ENCODE measurements at places on chromosomes 2 and 18. TPM values are rescaled to one million over a fixed set of nuclear protein-coding genes. Genes with fewer than 3 reads are reported as not detected.

DNA sequence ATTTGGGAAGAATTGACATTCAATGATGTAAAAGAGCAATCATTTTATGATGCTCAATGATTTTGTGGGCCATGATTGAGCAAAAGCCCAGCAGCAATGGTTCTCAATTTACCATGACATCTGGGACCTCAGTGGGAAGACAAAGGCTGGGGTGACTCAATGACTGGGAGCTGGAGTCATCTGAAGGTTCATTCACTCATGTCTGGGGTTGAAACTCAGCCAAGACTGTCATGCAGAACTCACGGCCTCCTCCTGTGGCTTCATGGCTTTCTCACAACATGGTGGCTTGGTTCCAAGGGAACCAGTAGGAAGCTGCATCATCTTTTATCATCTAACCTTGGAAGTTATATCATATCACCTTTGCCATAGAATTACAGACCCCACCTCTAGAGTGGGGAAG is 45.1 kb upstream of the CD226 start:
- DNase-seq, result no peak

Gene ACVR1C
- 1.3 TPM for total RNA-seq

Gene PPP1R7
- 35.1 TPM for total RNA-seq

DNA sequence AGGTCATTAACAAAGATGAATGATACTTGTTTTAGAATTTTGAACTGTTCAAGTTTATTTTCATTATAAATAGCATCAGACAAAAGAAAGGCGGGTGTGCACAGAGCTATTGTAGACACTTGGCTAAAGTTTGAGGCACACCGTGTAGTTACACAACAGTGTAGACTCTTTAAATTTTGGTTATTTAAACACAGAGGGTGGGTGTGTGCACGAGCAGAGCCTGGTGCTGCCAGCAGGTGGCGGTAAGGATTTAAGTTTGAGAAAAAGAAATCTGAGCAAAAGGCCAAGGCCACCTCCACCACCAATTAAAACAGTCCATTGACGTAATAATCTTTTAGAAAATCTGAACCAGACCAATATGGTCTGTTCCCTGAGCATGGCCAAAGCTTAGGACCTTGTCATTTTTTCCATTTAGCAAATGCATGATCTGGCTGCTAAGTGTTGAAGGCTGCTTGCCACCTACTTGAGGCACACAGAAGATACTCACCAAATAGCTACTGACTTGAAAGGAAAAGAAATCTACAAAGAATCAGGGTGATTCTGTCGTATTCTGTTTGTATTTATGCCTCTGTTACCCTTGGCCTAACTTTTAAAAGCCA is 14.3 kb downstream of the COPS7B start:
- DNase-seq, result no peak

GRCh38 chr2:197877038-197877437 is 72.6 kb downstream of the PLCL1 start:
- no peak for DNase-seq

GRCh38 chr2:144012304-144012703 is 507.6 kb downstream of the ZEB2 start:
- no peak for DNase-seq

DNA sequence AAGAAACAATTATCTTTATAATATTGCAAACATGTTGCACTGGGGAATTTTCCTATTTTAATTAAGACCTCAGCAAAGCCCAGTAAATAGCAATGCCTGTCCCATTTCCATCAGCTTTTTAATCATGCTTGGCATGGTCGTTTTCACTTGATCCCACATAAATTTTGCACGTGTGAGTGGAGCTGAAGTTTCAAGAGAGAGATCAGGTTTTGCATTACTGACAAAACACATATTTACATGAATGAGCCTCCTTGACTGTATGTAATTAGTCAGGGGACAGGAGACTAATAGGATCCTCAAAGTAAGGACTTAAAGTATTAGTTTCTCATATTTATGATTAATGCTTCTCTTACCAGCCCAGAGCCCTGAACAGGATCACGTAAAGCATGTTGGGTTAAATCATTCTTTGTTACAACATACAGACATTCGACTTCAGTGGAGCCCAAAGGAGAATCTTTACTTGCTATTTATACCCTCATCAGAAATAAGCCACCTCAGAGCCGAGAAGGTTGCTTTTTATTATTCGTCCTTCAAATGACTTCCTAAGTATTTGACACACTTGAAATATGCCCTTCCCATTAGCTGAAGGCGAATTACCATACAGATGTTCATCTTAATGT is 711.3 kb downstream of the GALR1 start:
- DNase-seq, result no peak

Gene ANKRD30BL
- total RNA-seq, result 1.4 TPM

- DNase-seq, result no peak
Measured at GRCh38 chr2:96898135-96898505, 28.2 kb upstream of the SEMA4C start.

Gene STPG4
- not detected for total RNA-seq

DNA sequence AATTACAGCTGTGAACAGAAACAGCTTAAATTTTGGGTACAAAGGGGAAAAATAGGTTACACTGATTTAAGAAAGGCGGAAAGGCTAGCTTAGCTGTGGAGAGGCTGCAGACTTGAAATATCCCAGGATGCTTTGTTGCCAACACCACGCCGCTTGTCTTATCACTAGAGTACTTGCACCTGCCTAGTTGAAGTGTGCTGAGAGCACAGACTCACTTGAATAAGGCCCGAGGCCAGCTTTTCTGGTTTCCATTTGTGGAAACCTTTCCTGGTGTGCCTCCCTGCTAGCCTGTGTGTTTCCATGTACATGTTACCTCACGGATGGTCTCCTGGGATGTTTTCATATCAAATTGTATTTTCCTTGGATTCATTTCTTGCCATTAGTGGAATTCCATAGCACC is 3.2 kb downstream of the CABLES1 start:
- DNase-seq, result no peak

- DNase-seq, result no peak
Measured at GRCh38 chr2:174788291-174788929, 24.1 kb upstream of the CHRNA1 start.

Gene LNPK
- 29.6 TPM for total RNA-seq

- no peak for DNase-seq
Measured at GRCh38 chr2:189954989-189955388, 107.5 kb downstream of the MSTN start.

Gene AQP12B
- not detected for total RNA-seq

GRCh38 chr18:10530852-10531251 is 5.0 kb downstream of the NAPG start:
- no peak for DNase-seq

GRCh38 chr2:68738906-68739594 is 4.4 kb downstream of the ARHGAP25 start:
- DNase-seq, result no peak

DNA sequence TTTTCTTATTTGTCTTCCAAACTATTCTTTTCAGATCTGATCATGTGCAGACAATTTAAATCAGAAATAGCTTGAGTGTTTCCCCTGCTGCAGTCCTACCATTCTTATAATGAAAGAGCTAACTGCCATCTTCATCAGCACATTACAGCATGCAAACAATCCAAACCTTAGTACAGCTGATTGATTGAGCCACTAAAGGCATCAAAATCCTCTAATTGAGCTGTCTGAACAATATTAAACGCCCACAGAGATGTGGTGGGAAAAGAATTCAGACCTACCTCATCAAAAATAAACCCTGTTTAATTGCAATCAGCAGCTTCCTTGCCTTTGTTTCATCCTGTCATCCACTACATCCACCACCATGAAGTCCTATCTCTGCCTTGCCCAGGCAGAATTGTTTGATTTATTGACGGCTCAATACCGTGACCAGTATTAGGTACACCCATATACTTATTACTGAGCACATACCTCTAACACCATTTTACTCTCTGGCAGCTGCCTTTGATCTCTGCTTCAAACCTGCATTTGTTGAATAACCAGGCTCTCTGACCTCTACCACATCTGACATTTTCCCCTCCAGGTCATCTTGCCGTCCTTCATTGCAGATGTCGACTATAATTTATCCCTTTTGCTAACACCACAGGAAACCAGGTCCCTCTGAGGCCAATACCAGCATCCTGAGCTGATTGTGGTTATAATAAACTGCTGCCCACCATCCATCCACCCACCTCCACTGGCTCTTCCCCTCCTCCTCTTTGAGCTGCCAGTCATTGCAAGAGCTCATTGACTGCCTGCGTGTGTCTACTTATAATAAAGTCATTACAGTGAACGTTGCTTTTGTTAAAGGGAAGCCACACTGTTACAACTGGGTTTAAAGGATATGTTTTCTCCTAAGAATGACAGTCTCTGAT is 78.5 kb downstream of the RBM43 start:
- DNase-seq, result no peak

Gene CHST9
- total RNA-seq, result 3.6 TPM

Gene VWA3B
- 1.1 TPM for total RNA-seq

Gene RFX8
- 0.71 TPM for total RNA-seq

- no peak for DNase-seq
Measured at GRCh38 chr2:206127656-206128055, 31.6 kb downstream of the NDUFS1 start.
